Anterior cingulate cortex (tissue), 58 donors: ENCODE measurements at places on chromosomes 2 and 18.

- no peak for DNase-seq
These were observed 100.1 kb upstream of the MAP2 start for GRCh38 chr2:209323738-209324137.

DNA sequence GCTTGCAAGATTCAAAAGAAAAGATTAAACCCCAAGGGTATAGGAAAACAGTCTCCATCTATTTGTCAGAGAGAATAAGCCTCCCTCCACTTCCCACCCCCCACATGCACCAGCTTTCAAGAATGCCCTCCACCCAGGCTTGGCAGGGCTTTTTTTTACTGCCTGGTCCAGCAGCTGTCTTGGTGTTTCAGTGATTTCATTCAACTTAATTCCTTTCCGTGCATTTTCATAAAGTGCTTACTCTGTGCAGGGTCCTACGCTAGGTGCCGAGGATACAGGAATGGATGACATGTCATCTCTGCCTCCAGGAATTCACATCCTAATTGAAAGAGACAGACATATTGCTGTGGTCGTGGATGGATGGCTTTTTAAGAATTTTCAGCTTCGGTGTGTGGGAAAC lies 117.9 kb downstream of the LRATD1 start:
- DNase-seq, result no peak

DNA sequence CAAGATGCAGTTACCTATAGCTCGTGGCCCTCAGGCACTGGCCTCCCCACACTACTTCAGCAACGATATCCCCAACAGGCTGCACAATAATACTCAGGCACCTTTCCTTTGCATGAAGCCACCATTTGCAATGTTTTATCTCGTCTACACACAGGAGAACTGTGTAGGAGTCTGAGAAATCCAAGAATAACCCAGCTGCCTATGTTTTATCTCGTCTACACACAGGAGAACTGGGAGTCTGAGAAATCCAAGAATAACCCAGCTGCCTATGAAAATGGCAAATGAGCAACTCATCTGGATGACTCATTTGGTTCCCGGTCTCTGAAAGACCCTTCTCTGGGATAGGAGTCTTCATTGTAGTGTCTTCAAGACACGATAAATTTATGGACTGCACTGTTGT lies 18.3 kb upstream of the LNPK start:
- no peak for DNase-seq

GRCh38 chr2:240992572-240993291 lies 5.7 kb upstream of the SNED1 start:
- no peak for DNase-seq

- DNase-seq, result no peak
These were observed 168.1 kb upstream of the CTAGE1 start for GRCh38 chr18:22585821-22586220.

DNA sequence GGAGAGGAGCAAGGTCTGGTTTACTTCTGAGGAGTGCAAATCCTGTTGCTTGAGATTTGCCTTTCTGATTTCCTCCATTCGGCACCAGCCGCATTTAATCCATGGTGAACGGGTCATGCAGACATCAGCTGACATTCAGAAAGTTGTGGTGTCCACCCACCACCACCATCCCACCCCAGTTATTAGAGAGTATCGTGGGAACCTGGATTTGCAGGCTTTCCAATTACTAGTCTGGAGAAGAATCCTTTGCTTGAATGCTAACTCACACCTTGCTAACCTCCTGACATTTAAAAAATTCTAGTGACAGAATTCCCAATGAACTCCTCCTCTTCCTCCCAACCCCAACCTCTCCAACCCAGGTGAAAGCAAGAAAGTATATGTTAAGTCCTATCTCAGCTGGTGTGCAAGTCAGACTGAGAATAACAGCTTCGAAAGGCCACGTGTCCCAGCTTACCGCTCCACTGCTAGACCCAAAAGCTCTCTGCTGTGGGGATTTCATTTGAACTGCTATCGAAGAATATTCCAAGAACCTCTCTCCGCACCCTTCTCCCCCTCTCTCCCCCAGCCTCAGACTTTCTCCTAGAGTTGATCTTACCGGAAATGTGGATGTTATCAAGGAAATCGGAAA lies 17.7 kb downstream of the BCL11A start:
- DNase-seq, result no peak

GRCh38 chr18:46542545-46542944 lies 114.5 kb downstream of the LOXHD1 start:
- no peak for DNase-seq

- no peak for DNase-seq
These were observed 124.8 kb upstream of the GPC1 start for GRCh38 chr2:240310645-240311044.

DNA sequence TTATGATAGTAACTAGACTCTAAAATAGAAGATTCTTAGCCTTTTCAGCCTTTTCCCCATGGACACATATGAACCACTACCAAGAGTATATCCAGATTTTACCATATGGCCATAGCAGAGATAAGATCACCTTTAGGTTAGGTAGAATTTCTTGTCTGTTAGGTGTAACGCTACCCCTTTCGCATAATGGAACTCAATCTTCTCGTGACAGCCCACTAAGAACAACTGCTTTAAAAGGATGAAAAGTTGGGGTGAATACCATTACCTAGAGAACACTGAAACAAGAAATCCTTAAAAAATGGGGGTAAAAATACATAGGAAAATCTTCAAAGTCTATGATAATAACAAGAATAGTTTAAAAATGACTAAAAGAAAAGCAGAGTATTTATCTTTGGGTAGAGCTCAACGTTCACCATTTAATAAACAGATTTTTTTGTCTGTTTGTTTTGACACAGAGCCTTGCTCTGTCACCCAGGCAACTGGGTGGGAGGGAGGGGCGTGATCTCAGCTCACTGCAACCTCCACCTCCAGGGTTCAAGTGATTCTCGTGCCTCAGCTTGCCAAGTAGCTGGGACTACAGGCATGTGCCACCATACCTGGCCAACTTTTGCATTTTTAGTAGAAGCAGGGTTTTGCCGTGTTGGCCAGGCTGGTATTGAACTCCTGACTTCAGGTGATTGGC lies 67.2 kb downstream of the VIL1 start:
- no peak for DNase-seq

DNA sequence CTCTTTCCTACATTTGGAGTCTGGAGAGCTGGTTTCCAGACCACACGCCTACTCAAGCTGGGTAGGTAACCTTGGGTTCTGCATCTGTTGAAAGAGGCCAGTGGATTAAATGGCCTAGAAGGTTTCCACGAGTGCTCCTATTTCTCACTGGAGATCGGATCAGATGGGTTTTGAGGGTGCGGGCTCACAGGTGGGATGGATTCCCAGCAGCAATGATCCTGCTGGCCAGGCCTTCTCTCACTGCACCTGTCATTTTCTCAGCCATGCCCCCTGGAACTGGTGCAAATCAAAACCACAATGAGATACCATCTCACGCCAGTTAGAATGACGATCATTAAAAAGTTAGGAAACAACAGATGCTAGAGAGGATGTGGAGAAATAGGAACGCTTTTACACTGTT lies 747.5 kb upstream of the RAB6C start:
- no peak for DNase-seq

- DNase-seq, result no peak
These were observed 99.5 kb downstream of the RBMS1 start for GRCh38 chr2:160394153-160394552.

- DNase-seq, result no peak
These were observed 58.8 kb upstream of the FOSL2 start for GRCh38 chr2:28333606-28334526.

DNA sequence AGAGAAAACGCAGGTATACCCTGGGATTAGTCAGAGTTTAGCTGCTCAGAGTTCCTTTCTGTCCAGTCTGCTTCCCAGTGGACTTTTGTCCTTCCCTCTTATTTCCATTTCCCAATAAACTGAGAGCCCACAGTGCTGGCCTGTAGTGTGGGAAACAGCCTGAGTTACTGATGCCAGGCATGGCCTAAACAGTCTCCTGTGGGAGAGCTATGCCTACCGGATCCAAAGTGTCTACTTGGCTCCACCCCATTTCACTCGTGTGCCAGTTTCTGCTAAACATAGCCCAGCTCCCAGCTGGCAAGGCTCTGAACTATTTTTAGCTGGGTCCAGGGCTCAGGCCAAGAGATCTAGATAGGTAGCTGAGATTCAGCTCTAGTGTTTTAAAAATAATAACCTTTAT lies 15.6 kb upstream of the PPP1CB start:
- DNase-seq, result peak; percentile 80

GRCh38 chr18:58093311-58093803 lies 49.3 kb downstream of the NEDD4L start:
- no peak for DNase-seq

DNA sequence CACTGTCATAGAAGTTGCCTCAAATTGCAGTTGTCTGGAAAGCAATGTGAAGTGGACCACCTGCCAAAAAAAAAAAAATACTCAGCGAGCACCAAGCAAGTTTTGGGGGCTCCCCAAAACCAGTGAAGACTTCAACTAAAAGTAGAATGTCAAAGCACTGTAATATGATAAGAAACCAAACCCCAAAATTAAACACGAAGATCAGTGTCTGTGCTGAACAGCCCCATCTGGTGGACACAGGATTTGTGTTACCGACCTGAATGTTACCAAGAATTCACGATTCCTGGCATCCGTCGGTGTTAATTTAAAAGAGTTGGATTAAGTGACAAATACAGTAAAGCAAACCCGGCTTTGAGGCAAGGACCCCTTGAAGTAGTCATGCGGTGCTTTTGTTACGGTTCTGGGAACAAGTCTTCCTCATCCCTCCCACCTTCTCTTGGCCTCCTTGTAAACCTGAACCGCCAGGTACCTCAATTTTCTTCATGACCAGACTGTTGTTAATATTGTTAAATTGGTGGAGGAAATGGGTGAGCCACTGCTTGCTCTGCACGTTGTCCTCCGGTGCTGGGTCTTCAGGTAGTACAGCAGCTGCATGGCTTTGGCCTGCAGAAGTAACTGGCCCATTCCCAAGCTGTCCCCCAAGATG lies 31.3 kb upstream of the SSB start:
- peak; percentile 6 for DNase-seq

DNA sequence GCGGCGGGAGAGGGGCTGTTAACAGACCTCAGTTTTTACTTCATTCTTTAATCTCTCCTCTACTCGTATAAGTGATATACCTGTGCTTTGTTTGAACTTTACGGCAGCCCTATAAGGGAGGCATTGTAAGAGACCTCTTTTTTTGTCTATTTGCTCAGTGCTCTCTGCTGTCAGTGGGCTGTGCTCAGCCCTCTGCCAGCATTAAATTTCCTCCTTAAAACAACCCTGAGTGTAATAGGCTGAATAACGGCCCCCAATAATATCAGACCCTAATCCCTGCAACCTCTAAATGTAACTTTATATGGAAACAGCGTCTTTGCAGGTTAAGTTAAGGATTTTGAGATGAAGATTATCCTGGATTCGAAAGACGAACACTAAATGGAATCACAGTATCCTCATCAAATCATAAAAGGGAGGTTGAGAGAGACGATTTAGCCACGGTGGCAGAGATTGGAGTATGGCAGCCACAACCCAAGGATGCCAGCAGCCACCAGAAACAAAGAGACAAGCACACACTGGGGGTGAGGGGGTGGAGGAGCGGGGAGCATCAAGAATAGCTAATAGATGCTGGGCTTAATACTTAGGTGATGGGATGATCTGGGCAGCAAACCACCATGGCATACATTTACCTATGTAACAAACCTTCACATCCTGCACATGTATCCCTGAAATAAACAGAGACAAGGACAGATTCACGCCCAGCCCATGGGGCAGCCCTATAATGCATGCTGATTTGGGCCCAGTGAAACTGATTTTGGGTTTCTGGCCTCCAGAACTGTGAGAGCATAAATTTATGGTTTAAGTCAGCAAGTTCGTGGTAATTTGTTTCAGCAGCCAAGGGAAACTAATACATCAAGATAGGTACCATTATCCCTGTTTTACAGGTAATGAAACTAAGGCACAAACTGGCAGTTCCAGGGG lies 894 bp upstream of the FARSB start:
- no peak for DNase-seq

- DNase-seq, result no peak
These were observed 609.0 kb downstream of the DCC start for GRCh38 chr18:52948868-52949444.

GRCh38 chr18:58682429-58683069 lies 11.3 kb downstream of the MALT1 start:
- DNase-seq, result no peak

DNA sequence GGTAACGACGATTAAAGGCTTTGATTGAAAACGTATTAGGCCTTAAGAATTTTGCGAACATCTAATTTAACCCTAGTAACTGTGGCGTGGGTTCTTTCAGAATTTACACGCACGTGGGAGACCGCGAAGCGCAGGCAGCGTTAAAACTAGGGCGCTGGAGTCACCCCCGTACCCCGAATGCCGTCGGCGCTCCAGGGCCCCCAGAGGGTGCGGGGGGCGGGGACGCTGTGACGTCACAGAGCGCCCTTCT lies 673 bp upstream of the SMCHD1 start:
- DNase-seq, result no peak

- DNase-seq, result no peak
These were observed 556.1 kb downstream of the BCL11A start for GRCh38 chr2:59997371-59997770.

DNA sequence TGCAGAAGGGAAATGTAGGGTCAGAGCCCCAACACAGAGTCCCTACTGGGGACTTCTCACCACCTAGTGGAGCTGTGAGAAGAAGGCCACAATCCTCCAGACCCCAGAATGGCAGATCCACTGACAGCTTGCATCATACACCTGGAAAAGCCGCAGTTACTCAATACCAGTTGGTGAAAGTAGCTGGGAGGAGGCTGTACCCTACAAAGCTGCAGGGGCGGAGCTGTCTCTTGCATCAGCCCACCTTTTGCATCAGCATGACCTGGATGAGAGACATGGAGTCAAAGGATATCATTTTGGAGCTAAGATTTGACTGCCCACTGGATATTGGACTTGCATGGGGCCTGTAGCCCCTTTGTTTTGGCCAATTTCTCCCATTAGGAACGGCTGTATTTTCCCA lies 237.3 kb downstream of the CALCRL start:
- no peak for DNase-seq
